SJSA1 (cell line): ENCODE measurements at places on chromosomes 3 and 15. TPM values are rescaled to one million over a fixed set of nuclear protein-coding genes. Genes with fewer than 3 reads are reported as not detected.

GRCh38 chr15:65836665-65837064, 32.6 kb upstream of the RAB11A start:
- DNase-seq: no peak

DNA sequence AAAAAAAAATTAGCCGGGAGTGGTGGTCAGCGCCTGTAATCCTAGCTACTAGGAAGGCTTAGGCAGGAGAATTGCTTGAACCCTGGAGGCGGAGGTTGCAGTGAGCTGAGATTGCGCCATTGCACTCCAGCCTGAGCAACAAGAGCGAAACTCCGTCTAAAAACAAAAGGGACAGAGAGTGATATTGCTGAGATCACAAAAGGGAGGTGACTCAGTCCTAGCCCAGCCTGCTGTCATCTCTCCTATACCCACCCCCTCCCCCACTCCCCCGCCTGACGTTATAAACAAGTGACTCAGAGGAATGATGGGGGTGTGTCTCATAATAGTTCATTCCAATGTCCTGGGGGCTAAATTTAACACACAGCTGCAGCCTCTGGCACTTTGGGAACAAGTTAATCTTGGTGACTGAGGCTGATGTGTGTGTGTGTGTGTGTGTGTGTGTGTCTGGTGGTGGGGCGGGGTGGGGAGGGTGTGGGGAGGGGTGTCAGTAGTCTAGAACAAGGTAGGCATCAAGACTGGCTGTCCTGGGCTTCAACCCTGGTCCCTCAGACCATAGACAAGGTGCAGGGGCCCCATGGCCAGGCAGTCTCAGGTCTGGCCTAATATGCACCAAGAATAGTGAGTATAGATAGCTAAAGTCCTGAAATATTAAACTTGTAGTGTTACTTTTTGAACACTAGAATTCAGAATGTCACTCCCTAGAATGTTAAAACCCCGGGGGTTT, 1.3 kb upstream of the KLHL40 start:
- DNase-seq: peak; percentile 88

DNA sequence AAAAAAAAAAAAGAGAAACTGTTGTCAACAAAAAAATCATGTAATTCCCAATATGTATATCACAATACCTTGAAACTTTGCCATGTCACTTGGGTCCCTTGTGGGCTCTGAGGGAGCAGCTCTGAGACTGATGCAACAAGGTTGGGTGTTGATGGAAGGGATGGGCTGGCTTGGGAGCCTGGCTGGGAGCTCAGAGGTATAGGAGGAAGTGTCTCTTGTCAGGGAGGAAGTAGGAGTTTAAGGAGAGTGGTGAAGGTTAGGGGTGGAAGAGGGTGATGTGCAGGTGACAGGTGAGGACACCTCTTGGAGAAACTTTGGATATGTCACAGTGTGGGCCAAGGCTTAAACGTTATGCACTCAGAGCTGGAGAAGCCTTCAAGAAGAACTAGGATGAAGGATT, 2.0 kb upstream of the TM6SF1 start:
- DNase-seq: no peak

GRCh38 chr3:37861620-37862041, at the start of gene CTDSPL:
Gene CTDSPL, plus strand, starts transcription at chr3:37861880. Its CDS starts 320 bp downstream, at chr3:37862200.
- DNase-seq: no peak

The LYZL4 gene
- total RNA-seq: not detected in 2 replicates

GRCh38 chr3:195820186-195820585, 8.5 kb upstream of the MUC4 start:
- no peak for DNase-seq

- DNase-seq: no peak
Observed at GRCh38 chr3:103684904-103685303, 1250.1 kb downstream of the ZPLD1 start.

DNA sequence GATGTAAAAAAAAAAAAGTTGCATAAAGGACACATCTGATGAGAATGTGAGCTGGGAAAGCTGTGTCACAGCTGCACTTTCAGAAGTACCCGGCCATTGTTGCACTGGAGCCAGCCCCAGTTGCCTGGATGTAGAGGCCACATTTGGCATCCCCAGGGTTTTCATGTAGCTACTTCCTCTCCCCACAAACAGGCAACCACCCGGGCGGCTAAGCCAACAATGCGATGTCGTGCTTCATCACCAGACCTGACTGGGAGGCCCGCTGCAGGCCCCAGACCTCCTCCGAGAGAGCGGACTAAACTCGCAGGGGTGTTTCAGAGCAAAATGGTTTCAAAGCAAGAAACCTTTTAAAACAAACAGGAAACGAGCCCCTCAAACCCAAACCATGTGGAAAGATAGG, 142.3 kb downstream of the TMCO5A start:
- peak; percentile 59 for DNase-seq

- DNase-seq: no peak
Observed at GRCh38 chr15:45401665-45402161, 23.4 kb upstream of the GATM start.

DNA sequence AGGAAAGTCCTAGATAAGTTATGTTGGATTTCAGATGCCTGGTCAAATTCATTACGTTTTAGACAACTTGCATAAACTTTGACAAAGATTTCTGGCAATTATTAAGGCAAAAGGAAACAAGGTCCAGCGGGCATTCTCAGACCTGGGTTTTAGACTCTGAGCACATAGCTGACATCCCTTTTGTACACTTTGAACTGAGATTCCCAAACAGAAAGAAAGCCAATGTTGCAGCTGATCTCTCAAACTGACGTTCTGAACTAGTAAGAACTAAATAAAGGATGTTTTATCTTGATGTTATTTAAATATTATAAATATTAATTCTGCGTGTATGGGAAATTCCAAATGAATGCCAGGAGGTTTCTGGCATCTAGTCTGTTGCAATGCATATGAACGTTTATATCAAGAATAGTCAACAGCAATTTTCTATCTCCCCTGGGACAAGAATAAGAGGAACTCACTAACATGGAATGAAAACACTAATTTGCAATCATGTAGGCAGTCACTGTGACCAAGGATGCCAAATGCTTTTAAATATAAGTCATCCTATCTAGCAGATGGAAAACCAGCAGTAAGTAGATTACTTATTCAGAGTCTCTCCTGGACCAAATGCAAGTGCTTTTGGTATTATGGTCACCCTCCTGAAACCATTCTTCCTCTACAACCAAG, 202.1 kb downstream of the GREM1 start:
- DNase-seq: no peak

GRCh38 chr3:63130625-63131024, 147.5 kb upstream of the SYNPR start:
- DNase-seq: no peak

The ERC2 gene
- total RNA-seq: 0.13 and 0.81 TPM in 2 replicates

The FOXL2 gene
- not detected in 2 replicates for total RNA-seq

- DNase-seq: no peak
Observed at GRCh38 chr3:185084402-185084801, 68.5 kb downstream of the C3orf70 start.

The APEH gene
- total RNA-seq: 97.9 and 135 TPM in 2 replicates

DNA sequence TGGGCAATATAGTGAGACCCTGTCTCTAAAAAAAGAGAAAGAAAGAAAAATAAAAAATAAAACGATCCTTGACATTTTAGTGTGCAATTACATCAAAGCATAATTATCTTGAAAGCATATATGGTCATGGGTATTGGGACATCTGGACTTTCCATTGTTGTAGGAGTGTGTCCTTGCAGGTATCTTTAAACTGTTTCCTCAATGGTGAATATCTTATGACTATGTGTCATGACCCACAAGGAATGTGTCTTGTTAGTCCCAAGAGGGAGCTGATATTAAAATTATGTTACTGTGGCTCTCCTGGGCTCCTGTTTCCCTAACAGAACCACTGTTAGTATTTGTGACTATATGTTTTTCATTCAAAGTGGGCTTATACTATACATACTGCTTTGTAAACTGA, 26.6 kb downstream of the EIF1B start:
- no peak for DNase-seq

The AMT gene
- 0.85 and 1.5 TPM in 2 replicates for total RNA-seq

The NRG4 gene
- not detected in 2 replicates for total RNA-seq

DNA sequence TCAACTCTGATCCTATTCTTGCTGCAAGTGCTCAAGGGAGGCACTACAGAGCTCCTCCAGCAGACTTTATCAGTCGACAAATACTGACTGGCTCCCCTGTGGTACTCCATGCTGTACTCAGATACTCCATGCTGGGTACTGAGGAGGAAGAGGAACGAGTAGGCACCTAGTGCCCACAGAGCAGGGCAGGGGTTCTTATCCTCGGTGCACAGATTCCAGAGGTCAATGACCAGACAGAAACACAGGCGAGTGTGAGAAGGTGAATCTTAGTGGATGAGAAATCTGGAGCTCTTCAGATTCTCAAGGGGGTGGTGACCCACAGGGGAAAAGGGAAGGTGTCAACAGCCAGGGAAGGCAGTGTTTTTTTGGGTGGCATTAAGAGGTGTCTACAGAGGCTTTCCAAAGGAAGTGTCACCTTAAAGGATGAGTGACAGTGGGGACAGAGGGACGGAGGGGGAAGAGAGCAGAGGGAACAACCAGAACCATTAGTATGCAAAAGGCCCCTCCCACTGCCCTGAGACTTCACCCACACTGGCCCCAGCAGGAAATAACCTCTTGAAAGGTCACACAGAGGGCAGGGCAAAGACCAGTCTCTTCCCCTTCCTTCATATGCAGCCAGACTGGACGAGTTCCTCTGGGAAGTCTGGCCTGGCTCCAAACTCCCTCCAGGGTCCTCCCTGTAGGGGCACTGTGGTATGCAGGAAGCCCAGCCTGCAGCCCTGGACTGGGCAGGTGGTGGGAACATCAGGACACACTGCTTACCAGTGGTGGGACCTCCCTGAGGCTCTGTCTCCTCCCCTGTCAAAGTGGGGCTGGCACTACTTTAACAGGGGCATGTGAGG, 27.5 kb downstream of the CCDC12 start:
- no peak for DNase-seq

GRCh38 chr3:142844339-142844977, 44.4 kb downstream of the PCOLCE2 start:
- no peak for DNase-seq

The UROC1 gene
- not detected in 2 replicates for total RNA-seq

The SLC25A26 gene
- total RNA-seq: 7.8 and 16.0 TPM in 2 replicates

The FOXB1 gene
- not detected in 2 replicates for total RNA-seq

The LMOD3 gene
- total RNA-seq: not detected in 2 replicates

The REC114 gene
- not detected in 2 replicates for total RNA-seq

DNA sequence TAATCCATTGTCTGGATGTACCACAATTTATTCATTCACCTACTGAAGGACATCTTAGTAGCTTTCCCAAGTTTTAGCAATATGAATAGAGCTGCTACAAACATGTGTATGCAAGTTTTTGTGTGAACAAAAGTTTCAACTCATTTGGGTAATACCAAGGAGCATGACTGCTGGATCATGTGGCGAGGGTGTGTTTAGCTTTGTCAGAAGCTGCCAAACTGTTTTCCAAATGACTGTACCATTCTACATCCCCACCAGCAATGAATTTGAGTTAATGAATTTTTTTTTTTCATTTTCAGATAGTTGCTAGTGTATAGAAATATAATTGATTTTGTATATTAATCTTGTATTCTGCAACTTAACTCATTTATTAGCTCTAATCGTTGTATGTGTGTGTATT, 20.0 kb upstream of the ELP6 start:
- DNase-seq: no peak

GRCh38 chr3:16800361-16800760, 84.4 kb upstream of the PLCL2 start:
- no peak for DNase-seq

GRCh38 chr15:31197497-31198414, 96.2 kb upstream of the TRPM1 start:
- DNase-seq: no peak

- DNase-seq: no peak
Observed at GRCh38 chr3:134481166-134481565, 4.6 kb downstream of the ANAPC13 start.

- DNase-seq: no peak
Observed at GRCh38 chr15:35545316-35545823, 595 bp downstream of the DPH6 start.

The FES gene
- total RNA-seq: 0.16 TPM in 1 of 2 replicates, not detected in the other

The LYSMD2 gene
- total RNA-seq: 11.2 and 11.5 TPM in 2 replicates

The C15orf62 gene
- 0.03 TPM in 1 of 2 replicates, not detected in the other for total RNA-seq

The IL20RB gene
- total RNA-seq: 3.2 and 3.6 TPM in 2 replicates

- DNase-seq: peak; percentile 49
Observed at GRCh38 chr3:125003369-125003853, 52.4 kb downstream of the HEG1 start.

The ZNF860 gene
- total RNA-seq: 0.53 TPM in 1 of 2 replicates, not detected in the other

The SLC28A1 gene
- total RNA-seq: not detected in 2 replicates

GRCh38 chr3:128009952-128010846, 42.0 kb upstream of the SEC61A1 start:
- no peak for DNase-seq

DNA sequence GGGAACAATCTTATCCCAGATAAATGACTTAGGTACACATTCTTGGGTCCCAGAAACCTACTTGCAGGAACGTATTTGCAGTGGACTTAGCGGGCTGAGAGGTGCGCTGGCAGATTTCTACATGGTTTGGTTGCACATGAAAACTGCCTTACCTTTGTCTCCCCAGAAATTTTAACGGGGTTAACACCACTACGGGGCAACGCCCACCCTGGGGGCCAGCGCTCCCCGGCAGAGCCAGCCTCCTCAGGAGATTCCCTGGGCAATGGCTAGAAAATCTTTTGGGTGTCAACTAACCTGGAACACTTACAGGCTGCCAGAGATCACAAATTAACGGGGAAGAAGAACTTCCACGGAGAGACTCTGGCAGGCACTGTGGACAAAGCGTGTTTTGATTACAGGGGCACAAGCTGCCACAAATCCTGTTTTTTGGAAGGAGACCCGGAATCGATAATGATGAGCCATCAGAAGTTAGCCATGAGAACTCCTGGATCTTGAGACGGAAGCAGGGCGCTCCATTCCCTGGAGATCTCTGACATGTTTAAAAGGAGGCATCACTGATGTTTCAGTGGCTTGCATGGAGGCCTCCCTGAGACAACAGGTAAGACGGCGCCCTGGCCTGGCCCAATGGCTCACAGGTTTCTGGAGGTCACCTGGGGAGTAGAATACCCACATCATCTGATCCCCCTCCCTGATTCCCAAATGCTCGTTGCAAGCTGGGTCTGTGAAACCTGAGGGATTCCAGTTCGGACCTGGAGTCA, 288.9 kb downstream of the ADAMTS17 start:
- no peak for DNase-seq

DNA sequence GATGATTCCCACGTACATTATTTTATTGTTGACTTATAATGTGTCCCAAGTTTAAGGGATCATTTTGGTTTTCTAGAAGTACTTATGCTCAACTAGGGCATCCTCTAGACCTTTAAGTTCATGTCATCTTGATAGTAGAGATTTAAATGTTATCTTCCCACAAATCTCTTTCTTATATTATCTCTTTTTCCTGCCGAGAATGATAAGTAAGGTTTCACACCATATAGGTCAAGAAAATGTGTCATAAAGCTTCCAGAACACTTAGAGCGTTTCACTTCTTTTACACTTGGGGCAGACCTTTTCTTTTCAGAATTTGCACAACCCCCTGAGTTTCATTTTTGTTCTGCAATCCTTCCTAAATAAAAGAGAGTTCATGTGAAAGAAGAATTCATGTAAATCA, 142.0 kb upstream of the CBLB start:
- no peak for DNase-seq

The ENTPD3 gene
- total RNA-seq: not detected in 2 replicates

DNA sequence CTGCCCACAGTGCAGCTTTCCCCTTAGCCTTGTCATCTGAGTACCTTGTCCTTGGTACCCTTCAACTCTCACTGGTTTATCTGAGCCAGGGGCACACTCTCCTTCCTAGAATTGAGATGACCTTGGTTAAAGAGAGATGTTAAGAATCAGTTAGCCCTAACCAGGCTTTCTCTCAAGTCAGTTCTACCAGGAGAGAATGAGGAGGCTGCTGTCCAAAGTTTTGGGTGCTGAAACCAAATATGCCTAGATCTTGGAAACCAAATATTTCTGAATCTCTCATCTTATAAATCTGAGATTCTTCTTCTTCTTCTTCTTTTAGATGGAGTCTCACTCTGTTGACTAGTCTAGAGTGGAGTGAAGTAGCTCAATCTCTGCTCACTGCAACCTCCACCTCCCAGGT, 12.0 kb upstream of the CTXND1 start:
- DNase-seq: no peak
